Astrocyte (in vitro differentiated cells and primary cell): ENCODE measurements at places on chromosomes 1 and 21. TPM values are rescaled to one million over a fixed set of nuclear protein-coding genes. Genes with fewer than 3 reads are reported as not detected.

GRCh38 chr1:223266632-223267172 lies 97.3 kb downstream of the SUSD4 start:
- no peaks in the 10 kb centered on the region for H3K36me3 ChIP-seq
- no peaks in the 10 kb centered on the region for H3K4me1 ChIP-seq
- no peak overlapping the region for H3K4me3 ChIP-seq
- no peak overlapping the region for H3K27ac ChIP-seq
- peaks cover 4% of the 10 kb centered on the region for H3K27me3 ChIP-seq

DNA sequence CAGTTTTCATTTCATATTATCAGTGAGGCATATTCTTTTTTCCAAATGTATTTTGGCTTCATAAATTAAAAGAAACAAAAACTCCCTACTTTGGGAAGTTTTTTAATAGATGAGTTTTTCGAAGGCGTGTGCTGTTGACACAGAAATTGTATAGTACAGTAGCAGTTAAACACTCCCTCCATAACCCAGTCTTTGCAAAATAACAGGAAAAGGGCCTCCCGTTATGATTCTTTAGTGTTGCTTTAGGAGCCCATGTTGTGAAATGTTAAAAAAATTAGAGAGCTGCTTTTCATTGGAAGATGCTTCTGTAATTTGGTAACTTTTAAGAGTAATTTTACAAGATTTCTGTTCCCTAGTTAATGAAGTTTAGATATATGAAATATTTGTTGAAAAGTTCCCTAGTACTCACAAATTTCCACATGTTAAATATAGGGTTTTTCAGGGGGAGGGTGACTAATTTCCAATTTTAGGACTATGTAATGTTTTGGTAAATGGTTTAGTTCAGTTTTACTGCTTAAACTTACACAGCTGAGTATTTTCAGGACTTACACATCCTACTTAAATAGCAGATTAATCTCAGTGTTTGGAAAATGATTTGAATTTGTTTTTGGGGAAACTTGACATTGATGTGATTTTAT lies 2.0 kb downstream of the CAMSAP2 start:
- peaks cover 12% of the 10 kb centered on the region for H3K4me1 ChIP-seq
- H3K27ac ChIP-seq = peak overlapping the region; percentile 99
- no peaks in the 10 kb centered on the region for H3K27me3 ChIP-seq
- peak overlapping the region; percentile 99 for H3K4me3 ChIP-seq
- DNase-seq = no peak

- H3K4me1 ChIP-seq = peaks cover 4% of the 10 kb centered on the region
- H3K4me3 ChIP-seq = no peak overlapping the region
Observed at GRCh38 chr1:228935198-228935663, 200.0 kb downstream of the RHOU start.

DNA sequence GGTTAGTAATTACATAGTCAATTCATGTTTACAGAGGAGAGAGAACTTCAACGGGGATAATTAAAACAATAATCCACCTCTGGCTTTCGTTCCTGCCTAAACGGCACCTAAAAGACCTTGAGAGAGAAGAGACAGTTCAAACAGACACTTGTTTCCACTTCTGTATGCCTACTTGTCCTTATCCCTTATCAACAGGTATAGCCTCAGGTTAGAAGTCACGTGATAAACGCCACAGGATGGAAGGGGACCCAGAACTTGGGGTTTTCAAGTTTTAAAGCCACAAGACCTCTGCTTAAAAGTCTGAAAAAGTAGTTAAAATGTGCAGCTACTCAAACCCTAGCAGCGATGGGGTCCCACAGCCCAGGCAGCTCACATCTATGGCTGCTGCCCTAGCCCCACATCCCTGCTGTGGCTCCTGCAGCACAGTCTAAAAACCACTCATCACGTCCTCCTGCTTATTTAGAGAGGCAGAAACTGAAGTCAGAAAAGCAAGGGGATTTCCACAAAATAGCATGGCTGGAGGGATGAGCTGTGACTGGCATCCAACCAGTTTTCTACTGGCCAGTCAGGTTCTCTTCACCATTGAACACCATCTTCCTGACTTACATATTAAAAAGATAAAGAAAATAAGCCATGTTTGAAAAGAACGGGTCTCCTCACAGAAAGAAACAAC lies 51.2 kb upstream of the SEC16B start:
- no peak overlapping the region for H3K4me3 ChIP-seq
- no peaks in the 10 kb centered on the region for H3K27me3 ChIP-seq
- no peak overlapping the region for H3K27ac ChIP-seq
- no peak for DNase-seq

GRCh38 chr1:228274452-228275178 lies 66.8 kb downstream of the OBSCN start:
- H3K27ac ChIP-seq = no peak overlapping the region
- DNase-seq = no peak
- H3K27me3 ChIP-seq = no peaks in the 10 kb centered on the region
- peaks cover 8% of the 10 kb centered on the region for H3K4me1 ChIP-seq
- no peaks in the 10 kb centered on the region for H3K36me3 ChIP-seq

DNA sequence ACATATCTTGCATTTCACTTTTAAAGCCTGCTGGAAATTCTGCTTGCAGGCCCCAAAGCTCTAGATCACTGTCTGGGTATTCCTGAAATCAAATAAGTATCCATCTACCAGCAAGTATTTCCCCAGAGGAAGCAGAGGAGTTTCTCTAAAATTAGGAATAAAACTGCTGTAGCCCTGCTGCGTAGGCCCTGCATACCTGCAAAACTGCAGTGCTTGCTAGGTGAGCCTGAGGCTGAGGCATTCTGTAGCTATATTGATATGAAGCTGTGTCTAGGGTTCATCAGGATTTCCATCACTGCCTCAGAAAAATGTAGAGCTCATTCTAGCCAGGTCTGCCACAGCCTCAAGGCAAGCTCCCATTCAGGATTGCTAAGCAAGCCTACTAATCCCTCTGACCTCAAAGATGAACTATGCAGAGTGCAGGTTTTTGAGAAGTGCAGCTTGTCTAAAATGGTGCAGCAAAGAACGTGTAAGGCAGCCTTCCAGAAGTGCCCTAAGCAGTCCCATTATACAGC lies 28.7 kb downstream of the NPHS2 start:
- no peak overlapping the region for H3K27ac ChIP-seq
- no peak for DNase-seq
- H3K36me3 ChIP-seq = no peaks in the 10 kb centered on the region
- no peak overlapping the region for H3K4me3 ChIP-seq

DNA sequence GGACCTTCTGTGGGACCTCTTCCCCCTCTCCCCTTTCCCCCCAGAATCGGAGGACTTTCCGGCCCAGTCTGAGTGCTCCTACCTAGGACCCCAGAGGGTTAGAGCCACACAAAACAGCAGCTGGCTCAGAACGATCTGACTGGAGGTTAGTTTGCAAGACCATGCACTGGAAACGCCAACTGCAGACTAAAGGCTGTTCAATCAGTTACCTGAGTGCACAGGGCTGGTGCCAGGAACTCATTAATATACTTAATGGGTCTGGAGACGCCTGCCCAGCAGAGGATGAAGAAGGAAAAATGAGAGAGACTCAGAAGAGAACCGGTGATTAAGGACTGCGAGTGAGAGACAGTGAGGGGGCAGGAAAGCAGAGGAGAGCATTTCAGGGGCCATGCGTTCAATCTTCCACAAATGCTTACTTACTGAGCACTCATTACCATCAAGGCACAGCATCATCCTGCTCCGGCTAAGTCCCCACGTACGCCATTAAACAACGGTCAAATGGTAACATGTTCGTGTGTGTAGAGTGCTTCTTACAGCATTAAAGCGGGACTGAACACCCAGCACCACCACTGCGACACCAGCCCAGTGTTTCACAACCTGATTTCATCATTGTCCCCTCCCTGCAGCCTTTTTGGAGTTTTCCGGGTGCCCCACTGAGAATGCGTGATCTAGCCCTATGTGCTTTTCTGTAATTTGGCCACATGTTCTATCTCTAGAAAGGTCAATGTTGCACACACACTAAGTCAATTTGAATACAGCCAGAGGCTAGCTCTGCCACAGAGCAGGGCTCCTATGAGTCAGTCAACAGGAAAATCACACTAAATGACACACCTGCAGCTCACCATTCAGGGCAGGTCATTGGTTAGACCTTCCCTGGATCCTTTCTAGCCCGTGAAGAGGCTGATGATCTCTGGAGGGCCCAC lies 7.6 kb downstream of the ENO1 start:
- H3K36me3 ChIP-seq = peaks cover 77% of the 10 kb centered on the region
- H3K4me1 ChIP-seq = peaks cover 62% of the 10 kb centered on the region
- H3K4me3 ChIP-seq = no peak overlapping the region
- H3K27ac ChIP-seq = no peak overlapping the region
- no peak for DNase-seq

The TSPAN2 gene
- 23.7 and 32.8 TPM in 2 replicates for total RNA-seq

The SLAMF6 gene
- total RNA-seq = not detected in 2 replicates

The ARHGEF11 gene
- total RNA-seq = 24.4 and 29.2 TPM in 2 replicates

The ELF3 gene
- total RNA-seq = 2.5 and 2.9 TPM in 2 replicates

The KRTAP19-6 gene
- total RNA-seq = not detected in 2 replicates
